A549 treated with GW870086 at 1 μM for 4 hours (cell line): ENCODE measurements at places on chromosomes 1 and 21. TPM values are rescaled to one million over a fixed set of nuclear protein-coding genes. Genes with fewer than 3 reads are reported as not detected.

The ARHGEF16 gene
- total RNA-seq = 4.8 to 5.8 TPM (median 5.0 TPM) in 5 replicates

The ABCG1 gene
- total RNA-seq = 2.3 to 2.8 TPM (median 2.6 TPM) in 5 replicates

The STYXL2 gene
- not detected in 5 replicates for total RNA-seq

The PHF13 gene
- 6.7 to 8.9 TPM (median 8.4 TPM) in 5 replicates for total RNA-seq

The ZNF593OS gene
- total RNA-seq = 0.26 to 0.31 TPM in 2 of 5 replicates, not detected in the others

The SPRR3 gene
- total RNA-seq = not detected in 5 replicates

The RGS8 gene
- total RNA-seq = not detected in 5 replicates

The TRIM17 gene
- not detected in 5 replicates for total RNA-seq

The GCSAML gene
- total RNA-seq = not detected in 5 replicates

The HCN3 gene
- 3.2 to 6.4 TPM (median 5.2 TPM) in 5 replicates for total RNA-seq

The CLEC20A gene
- not detected in 5 replicates for total RNA-seq

The UBE2U gene
- total RNA-seq = not detected in 5 replicates
